ENCODE measurements at places on chromosomes 3 and 15. TPM values are rescaled to one million over a fixed set of nuclear protein-coding genes. Genes with fewer than 3 reads are reported as not detected.

The CA12 gene
- not detected for total RNA-seq

The PIGZ gene
- 2.2 TPM for total RNA-seq

The NISCH gene
- 84.9 TPM for total RNA-seq

The STAC gene
- not detected for total RNA-seq

The GOLGB1 gene
- total RNA-seq: 40.4 TPM

The BCHE gene
- total RNA-seq: not detected

The ZBBX gene
- total RNA-seq: not detected

The VIPR1 gene
- 4.4 TPM for total RNA-seq

The PAQR9 gene
- total RNA-seq: not detected

The POPDC2 gene
- 2.0 TPM for total RNA-seq

The SCN11A gene
- total RNA-seq: 0.07 TPM

The LRRIQ4 gene
- not detected for total RNA-seq

The SERINC4 gene
- 0.17 TPM for total RNA-seq

The HYPK gene
- total RNA-seq: 15.4 TPM

The ALDH1A2 gene
- not detected for total RNA-seq

The TMEM266 gene
- not detected for total RNA-seq

The NEK10 gene
- total RNA-seq: 1.4 TPM

The BTLA gene
- 42.6 TPM for total RNA-seq

Data from T-helper 1 cell treated with Interleukin-12 subunit alpha and Interleukin-12 subunit beta and Interleukin-4 antibody, amounts not matched to agents 30 ng/mL and 1 ng/mL, for 36 hours (primary cell).